ENCODE measurements at places on chromosomes 5 and 9.

DNA sequence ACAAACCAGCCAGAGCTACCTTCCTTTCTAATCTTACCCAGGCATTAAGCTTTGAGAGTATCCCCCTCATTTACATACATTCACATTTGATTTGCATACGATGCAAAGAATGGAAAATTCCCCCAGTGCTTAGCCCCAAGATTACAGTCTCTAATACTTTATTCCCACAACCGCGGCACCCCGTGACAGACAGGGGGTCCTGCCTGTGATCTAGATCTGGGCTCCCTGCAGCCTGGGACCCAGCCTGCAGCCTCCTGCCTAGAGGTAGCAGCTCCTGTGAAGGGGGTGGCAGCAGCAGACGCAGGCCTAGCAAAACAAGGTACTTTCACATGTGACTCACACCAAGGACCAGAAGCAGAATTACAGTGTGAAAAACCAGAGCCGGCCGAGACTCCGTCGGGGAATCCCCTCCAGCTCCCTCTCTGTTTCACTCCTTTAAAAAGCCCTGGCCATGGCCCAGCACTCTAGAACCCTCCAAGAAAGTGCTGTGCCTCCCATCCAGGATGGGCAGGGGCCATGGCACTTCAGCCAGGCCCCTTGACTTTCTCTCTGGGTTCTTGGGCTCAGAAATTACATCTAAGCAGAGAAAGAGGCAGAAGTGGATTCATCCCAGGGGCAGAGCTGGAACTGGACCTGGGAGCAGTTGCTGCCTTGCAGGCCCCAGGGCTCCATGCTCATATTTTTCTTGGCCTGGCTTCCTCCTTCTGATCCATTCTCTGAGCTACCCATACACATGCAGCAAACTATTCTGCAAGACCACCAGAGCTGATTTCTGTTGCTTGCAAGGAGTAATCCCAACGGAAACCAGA is 14.0 kb upstream of the TCF7 start:
- peak; percentile 90 for DNase-seq

GRCh38 chr9:3912817-3913216 is 387.0 kb upstream of the RFX3 start:
- no peak for DNase-seq

- DNase-seq: peak; percentile 69
These were observed 13.6 kb downstream of the ARHGAP26 start for GRCh38 chr5:142783601-142784341.

- no peak for DNase-seq
These were observed 14.6 kb downstream of the ARL14EPL start for GRCh38 chr5:116046823-116047222.

GRCh38 chr9:15509931-15510788 is 610 bp downstream of the PSIP1 start:
- DNase-seq: peak; percentile 61

GRCh38 chr9:114583371-114584155 is 4.0 kb upstream of the ATP6V1G1 start:
- DNase-seq: no peak

- peak; percentile 27 for DNase-seq
These were observed 31.7 kb downstream of the UGCG start for GRCh38 chr9:111928359-111928720.

GRCh38 chr5:56006094-56006493 is 11.3 kb upstream of the IL6ST start:
- no peak for DNase-seq

DNA sequence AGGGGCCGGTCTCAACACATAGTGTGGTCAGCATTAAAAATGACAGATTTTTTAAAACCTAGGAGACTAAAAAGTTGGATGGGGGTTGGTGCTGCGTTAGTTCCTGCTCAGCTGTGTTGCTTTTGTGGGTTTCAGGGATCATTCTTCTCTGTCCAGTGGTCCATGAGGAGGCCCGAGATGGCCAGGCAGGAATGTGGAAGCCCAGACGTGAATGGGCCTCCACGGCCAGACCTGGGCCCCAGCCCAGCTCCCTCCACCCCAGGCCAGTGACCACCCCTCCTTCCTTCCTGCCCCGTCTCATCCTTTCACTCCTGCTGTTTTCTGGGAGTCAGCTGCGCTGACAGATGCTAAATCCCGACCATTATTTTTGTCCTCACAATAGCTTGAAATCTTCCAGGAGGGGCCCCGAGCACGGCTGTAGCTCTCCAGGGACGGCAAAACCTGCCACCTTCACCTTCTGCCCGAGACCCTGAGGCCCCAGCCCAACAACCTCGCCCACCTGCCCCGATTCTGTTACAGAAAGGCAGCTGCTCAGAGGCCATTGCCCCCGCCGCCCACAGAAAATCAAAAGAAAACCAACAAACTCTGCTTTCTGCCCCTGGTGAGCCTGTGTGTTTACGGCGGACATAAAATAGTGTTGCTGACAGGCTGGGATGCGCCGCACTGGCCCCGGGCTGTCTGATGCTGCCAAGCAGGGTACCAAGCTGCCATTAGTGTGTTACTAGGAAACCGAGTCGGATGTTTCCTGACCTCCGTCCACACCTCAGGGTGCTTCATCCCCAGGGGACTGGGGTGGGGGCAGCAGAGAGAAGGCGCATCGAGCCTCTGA is 83.7 kb upstream of the SARDH start:
- DNase-seq: no peak

- DNase-seq: no peak
These were observed 119.8 kb downstream of the LPAR1 start for GRCh38 chr9:110918316-110919049.

DNA sequence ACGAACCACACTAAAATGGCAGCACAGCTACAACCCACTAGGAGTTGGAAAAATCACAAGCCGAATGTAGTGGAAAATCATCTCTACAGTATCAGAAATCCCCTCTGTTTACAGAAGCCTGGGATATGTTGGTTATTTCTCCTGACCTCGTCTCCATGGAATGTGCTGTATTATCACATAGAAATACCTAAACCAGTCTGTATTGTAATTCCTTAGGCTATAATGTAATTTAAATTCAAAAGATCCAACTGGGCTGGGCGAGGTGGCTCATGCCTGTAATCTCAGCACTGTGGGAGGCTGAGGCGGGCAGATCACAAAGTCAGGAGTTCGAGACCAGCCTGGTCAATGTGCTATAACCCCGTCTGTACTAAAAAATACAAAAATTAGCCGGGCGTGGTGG is 244.8 kb upstream of the MPDZ start:
- DNase-seq: no peak

- no peak for DNase-seq
These were observed 18.4 kb downstream of the CARD19 start for GRCh38 chr9:93114169-93114983.

- no peak for DNase-seq
These were observed 127.0 kb downstream of the ADAMTS2 start for GRCh38 chr5:179217956-179218942.

- no peak for DNase-seq
These were observed 31.9 kb upstream of the F2R start for GRCh38 chr5:76683816-76684731.

DNA sequence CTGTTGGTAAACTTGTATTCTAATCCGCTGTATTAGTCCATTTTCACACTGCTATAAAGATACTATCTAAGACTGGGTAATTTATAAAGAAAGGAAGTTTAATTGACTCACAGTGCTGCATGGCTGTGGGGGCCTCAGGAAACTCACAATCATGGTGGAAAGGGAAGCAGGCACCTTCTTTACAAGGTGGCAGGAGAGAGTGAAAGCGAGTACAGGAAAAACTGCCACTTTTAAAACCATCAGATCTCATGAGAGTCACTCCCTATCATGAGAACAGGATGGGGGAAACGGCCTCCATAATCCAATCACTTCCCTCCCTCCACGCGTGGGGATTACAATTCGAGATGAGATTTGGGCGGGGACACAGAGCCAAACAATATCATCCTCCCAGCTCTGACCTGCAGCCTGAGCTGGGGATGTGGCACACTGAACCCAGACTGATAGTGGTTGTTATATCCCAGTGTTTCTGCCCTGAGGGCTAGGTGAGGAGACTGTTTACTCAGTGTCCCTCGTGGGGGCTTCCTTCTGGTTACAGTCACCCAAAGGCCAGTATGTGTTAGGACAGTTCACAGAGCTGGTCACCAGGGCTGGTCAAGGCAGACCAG is 488.3 kb downstream of the KDM4C start:
- DNase-seq: no peak

GRCh38 chr9:97990259-97990658 is 7.1 kb downstream of the ANP32B start:
- DNase-seq: no peak

DNA sequence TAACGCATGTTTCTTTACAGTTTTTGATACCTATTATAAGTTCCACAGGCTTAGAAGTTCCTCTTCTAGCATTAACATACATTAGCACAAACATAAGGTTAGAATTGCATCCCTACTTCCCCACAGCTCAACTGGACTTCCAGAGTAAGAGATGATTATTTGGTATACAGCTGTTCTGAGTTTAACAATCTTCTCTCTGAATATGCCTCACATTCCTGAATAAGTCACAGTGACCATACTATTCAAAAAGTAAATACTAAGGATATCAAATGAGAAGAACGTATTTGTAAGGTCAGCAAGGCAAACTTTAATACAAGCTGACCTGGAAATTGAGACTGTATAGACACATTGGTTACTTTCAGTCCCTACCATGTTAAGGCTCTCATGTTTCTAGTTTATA is 21.3 kb downstream of the NR6A1 start:
- DNase-seq: no peak

DNA sequence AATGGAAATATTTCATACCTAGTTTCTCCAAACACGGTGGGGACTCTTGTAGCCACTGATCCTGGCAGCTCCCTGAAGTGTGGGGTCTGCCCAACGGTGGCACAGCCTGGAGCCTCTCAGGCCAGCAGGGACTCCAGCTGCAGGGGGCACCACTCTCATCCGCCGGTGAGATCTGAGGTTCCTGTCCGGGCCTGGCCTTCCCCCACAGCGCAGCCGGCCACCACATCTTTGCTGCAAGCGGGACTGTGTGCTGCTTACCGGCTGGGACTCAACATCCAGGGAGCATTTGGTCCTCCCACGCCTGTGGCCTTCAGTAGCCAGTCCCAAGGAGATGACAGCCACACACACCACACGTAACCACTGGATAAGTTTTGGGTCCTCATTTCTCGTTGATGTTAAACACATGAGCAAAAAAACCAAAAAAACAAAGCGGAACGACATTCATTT is 7.7 kb upstream of the NKX2-5 start:
- DNase-seq: no peak

DNA sequence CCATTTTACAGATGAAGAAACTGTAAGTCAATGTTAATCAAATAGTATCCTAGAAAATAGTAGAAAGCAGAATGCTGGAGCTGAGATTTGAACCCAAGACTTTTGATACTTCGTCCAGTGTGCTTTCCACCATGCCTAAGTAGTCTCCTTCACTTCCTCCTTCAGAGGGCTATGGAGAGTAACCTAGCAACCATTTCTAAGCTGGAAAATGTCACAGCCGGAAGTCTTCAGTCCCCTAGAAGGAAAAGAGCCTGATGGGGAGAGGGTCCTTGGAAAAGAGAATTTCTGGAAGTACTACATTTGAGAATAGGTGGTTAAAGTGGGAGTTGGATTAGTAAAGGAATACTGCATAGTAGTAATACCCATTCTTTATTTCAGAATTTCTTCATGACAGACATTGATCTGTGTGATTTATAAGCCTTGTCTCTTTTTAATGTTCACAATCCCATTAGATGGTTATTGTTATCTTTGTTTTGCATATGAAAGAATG is 32.7 kb downstream of the PCDHAC2 start:
- DNase-seq: no peak

DNA sequence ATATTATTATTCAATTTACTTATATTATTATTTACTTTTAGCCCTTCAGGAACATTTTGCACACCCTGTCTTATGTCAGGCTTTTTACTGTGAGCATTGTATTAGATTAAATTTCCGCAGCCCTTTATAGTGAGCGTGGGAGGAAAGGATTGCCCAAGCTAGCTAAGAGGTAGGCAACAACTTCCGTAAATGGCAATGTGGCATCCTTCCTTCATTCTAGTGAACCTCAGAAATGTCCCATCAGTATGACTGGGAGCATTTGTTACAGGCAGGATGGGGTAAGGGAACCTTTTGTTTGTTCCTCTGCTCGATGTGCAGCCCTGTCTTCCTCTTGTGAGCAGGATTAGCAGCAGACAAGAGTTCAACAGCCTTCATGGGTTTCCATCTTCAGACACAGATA is 6.2 kb upstream of the CD180 start:
- no peak for DNase-seq

- DNase-seq: no peak
These were observed 9.0 kb upstream of the WDR38 start for GRCh38 chr9:124844291-124844690.

GRCh38 chr9:74001382-74001781 is 495.8 kb upstream of the RORB start:
- no peak for DNase-seq

- no peak for DNase-seq
These were observed 16.9 kb downstream of the OR2V2 start for GRCh38 chr5:181164076-181164952.

DNA sequence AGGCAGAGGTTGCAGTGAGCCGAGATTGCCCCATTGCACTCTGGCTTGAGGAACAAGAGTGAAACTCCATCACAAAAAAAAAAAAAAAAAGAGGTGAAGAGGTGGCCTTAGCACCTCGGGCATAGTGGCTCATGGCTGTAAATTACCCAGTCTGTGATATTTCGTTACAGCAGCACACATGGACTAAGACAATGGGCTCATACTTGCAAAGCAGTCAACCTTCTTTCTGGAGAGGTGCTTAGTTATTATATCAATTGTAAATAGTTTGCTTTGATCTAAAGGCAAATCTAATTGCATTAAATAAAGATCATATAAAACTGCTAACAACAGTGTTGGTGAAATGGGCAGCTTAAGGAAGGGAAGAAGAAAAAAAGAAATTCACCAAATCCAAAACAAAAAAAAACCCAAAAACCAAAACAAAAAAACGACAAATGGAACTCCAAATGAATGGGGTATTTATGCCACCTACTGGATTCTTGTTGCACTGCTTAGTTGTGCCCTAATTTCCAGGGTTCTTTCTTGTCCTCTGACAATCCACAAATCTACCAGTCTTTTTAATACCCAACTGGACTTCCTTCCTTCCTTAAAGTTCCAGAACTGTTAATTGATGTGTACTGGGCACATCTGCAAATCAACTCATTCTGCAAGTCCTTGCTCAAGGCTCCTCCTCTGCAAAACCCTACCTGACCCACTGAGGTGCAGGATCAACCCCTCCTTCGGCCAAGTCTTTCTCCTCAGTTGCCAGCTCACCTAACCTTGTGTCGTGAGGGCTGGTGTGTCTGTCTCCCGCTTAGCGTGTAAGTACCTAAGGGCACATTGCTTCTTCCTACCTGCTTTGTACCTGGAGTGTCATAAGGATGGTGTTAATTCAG is 35.0 kb upstream of the DMRT1 start:
- DNase-seq: no peak

Data from CD4-positive, alpha-beta T cell treated with Interleukin-15 for 4 hours (primary cell).